ENCODE measurements at places on chromosomes 3 and 15. TPM values are rescaled to one million over a fixed set of nuclear protein-coding genes. Genes with fewer than 3 reads are reported as not detected.

Gene NMB
- total RNA-seq = 3.8 TPM

Gene ADAMTS7
- not detected for total RNA-seq

Gene ZIC1
- total RNA-seq = not detected

Gene CEP19
- 5.2 TPM for total RNA-seq

Gene NR1I2
- not detected for total RNA-seq

Gene ZNF662
- 0.87 TPM for total RNA-seq

Gene LRRC49
- total RNA-seq = not detected

Gene GTF2A2
- total RNA-seq = 98.1 TPM

Gene ALDH1A3
- total RNA-seq = not detected

Gene MYO5C
- total RNA-seq = 1.5 TPM

Gene PCSK6
- total RNA-seq = 1.3 TPM

Gene BFSP2
- total RNA-seq = not detected

Gene AGBL1
- total RNA-seq = not detected

Gene ADGRG7
- not detected for total RNA-seq

Gene KBTBD12
- total RNA-seq = not detected

Gene CPN2
- total RNA-seq = not detected

Gene CELSR3
- 8.1 TPM for total RNA-seq

Gene MFGE8
- total RNA-seq = 60.5 TPM

Gene KLHDC8B
- total RNA-seq = 2.5 TPM

Gene GPR176
- 0.07 TPM for total RNA-seq

Gene ZXDC
- total RNA-seq = 31.9 TPM

Gene HES1
- total RNA-seq = 5.6 TPM

Gene FBXO40
- not detected for total RNA-seq

Gene TMEM39A
- total RNA-seq = 31.8 TPM

Gene GMPS
- total RNA-seq = 92.3 TPM

Gene ERC2
- not detected for total RNA-seq

Gene TTLL13
- total RNA-seq = 0.34 TPM

Gene GPR149
- total RNA-seq = not detected

Gene ZNF385D
- total RNA-seq = not detected

Gene GOLGA8Q
- total RNA-seq = 0.75 TPM

Gene PLA2G4D
- not detected for total RNA-seq

Gene SLC15A2
- 4.0 TPM for total RNA-seq

Gene SCAMP5
- 0.23 TPM for total RNA-seq

Gene SLC7A14
- total RNA-seq = not detected

Gene LRRC31
- not detected for total RNA-seq

Gene C3orf70
- 0.05 TPM for total RNA-seq

Gene CACNA2D3
- not detected for total RNA-seq

Gene COL6A6
- not detected for total RNA-seq

Gene GRIP2
- total RNA-seq = 0.07 TPM

Gene EPHB3
- 0.08 TPM for total RNA-seq

Gene PRSS50
- total RNA-seq = not detected

Gene RYR3
- not detected for total RNA-seq

Gene B3GALNT1
- total RNA-seq = 6.5 TPM
